Ovary (tissue), 10 donors: ENCODE measurements at places on chromosomes 4 and X. TPM values are rescaled to one million over a fixed set of nuclear protein-coding genes. Genes with fewer than 3 reads are reported as not detected.

The LRIT3 gene
- 0.10 TPM for polyA plus RNA-seq

The OCRL gene
- polyA plus RNA-seq: 23.3 TPM

The STK32B gene
- polyA plus RNA-seq: 1.3 TPM

The GLRA3 gene
- polyA plus RNA-seq: not detected

DNA sequence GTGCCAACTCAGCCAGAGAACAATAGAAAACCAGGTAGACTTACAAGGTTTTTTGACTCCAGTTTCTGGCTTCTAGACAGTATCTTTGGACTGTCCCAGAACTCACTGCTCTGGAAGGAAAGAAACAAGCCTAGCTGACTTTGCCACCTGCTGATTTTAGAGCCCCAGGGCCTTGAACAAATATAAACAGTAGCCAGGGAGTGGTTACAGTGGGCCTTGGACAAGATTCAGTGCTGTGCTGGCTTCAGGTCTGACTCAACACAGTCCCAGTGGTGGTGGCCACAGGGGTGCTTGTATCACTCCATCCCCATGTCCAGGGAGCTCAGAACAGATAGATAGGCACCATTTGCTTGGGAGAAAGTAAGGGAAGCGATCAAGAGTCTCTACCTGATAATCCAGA lies 694.1 kb upstream of the ADGRL3 start:
- DNase-seq: no peak

DNA sequence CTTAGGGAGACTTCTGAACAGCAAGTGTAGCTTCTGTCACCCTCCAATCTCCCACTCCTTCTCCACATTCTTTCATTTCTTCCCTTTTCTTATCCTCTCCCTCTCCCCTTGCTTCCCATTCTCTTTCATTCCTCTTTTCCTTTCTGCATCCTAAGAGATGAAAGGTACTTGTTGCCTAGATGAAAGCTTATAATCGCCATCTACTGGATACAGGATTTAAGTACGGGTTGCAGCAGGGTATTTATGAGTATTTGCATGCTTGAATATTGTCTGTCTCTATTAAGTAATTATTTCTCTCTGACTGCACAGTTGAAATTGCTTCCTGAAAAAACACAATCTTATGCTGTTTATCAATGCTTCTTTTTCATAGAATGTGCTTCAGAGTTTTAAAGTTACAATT lies 174.0 kb upstream of the TENT5D start:
- no peak for DNase-seq

- DNase-seq: no peak
Measured at GRCh38 chr4:3043282-3044020, 30.9 kb downstream of the HTT-AS start.

- no peak for DNase-seq
Measured at GRCh38 chrX:103831342-103831802, 685 bp downstream of the RAB9B start.

- no peak for DNase-seq
Measured at GRCh38 chr4:74453829-74454742, 9.2 kb downstream of the AREG start.

DNA sequence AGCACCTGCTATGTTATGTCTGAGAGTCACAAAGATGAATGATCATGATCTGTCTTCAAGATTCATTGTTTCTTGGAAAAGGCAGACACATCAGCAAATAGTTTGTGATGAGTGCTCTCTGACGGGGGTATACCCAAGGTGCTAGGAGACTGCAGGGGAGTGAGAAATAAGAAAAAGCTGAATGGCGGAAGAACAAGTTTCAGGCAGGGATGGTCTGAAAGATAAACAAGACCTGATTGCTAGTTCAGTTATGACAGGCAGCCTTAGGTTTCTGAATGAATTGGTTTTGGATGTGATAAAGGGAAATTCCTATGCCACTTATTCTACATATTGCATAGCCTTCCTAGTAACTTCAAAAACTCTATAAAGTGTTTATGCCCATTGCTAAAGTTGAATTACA lies 327.0 kb upstream of the DKK2 start:
- no peak for DNase-seq

DNA sequence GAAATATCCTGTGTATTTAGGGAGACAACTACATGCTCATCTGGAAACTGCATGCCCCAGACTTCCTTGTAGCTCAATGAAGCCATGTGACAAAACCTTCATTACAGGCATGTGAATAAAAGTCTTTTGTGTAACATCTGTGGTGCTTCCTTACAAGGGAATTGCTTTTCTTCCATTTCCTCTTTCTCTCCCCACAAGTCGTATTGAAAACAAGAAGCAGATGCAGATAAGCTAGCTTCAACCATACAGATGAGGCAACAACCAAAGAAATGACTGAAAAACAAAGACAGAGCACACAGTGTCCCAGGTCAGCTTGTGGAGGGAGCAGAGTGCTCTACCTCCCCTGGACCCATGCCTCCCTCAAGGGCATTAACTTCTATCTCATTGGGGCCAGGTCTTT lies 115.8 kb upstream of the INPP4B start:
- peak; percentile 54 for DNase-seq

DNA sequence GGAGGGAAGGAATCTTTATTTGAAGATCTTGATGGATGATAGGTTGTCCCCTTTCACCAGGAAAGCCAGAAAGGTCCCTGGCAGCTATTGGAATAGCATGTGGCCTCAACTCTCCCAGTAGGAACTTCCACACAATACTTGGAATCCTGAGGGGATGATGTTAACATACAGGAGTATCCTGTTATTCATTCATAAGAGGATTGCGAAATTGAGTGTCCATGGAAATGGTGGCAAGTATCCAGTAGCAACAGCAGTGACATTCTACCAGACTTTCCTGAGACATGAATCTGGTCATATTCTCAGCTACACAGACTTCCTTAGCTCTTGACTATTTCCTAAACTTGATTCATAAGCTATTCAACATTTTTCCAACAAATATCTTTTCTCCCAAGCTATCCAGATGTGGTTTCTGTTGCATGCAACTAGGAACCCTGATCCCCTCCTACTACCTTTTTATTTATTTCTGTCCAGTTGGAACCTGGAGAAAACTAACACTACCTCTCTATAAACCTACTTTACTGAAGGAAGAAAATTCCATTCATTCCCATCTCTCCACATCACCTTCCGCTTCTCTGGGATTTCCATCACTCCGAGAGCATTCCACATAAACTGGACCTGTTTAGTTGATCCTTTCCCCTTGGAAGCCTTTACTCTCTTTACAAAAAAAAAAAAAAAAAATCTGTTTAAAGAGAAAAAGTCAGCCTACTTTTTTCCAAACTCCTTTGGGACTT lies 101.8 kb downstream of the ANXA5 start:
- no peak for DNase-seq
